ENCODE measurements at places on chromosomes 1 and 21. TPM values are rescaled to one million over a fixed set of nuclear protein-coding genes. Genes with fewer than 3 reads are reported as not detected.

The RXRG gene
- polyA plus RNA-seq, result not detected

DNA sequence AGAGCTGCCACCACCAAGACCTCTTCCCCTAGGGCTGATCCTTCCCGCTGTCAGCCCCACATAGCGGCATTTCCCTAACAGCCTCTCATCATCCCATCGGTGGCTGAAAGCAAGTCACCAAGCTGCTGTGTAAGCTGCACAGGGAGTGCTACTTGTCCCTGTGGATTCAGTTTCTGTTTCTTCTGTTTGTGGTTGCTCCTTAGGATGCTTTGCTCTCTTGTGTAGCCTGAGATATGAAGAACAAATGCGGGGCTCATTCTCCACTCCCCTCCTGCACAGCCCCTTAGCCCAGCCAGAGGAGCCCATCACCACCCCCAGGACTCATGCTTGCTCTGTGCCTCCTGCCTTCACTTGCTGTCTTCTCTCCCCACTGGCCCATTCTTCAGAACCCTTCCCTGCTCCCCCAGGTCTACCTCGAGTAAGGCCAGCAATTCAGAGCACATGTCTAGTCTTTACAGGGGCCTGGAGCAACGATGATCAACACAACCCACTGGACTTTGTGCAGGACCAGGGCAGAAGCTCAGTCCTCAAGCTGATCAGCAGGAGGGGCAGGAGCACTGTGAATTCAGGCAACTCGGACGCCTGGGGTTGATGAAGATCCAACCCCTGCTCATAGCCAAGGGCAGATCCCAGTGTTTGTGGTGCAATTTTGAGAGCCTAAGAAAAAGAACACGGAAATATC, 82.6 kb upstream of the GALNT2 start:
- H3K36me3 ChIP-seq, result no peaks in the 10 kb centered on the region
- no peak for DNase-seq
- H3K27ac ChIP-seq, result no peak overlapping the region
- no peak overlapping the region for H3K4me3 ChIP-seq

GRCh38 chr1:36251794-36252481, 27.7 kb downstream of the THRAP3 start:
- H3K36me3 ChIP-seq, result no peaks in the 10 kb centered on the region
- no peaks in the 10 kb centered on the region for H3K27me3 ChIP-seq
- no peak overlapping the region for H3K27ac ChIP-seq
- no peak for DNase-seq

The WDR26 gene
- 22.0 TPM for polyA plus RNA-seq

DNA sequence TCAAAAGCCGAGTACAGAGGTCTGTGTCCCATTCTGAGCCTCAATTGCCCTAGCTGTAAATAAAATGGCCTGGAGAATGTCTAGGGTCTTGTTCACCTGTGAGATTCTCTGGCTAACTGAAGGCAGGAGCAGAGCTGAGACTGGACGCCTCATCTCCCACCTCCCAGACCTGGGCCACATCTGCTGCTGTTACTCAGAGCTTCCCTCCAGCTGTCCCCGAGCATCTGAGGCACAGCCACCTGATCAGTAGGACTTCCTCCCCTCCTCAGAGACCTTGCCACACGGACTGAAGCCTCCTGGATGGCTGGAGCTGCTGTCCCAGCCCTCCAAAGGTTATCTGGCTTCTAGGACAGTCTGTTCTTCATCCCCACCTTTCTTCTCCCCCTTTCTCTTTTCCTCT, 62.4 kb downstream of the TMEM53 start:
- no peaks in the 10 kb centered on the region for H3K27me3 ChIP-seq
- DNase-seq, result no peak
- H3K4me1 ChIP-seq, result no peaks in the 10 kb centered on the region
- no peak overlapping the region for H3K4me3 ChIP-seq
- H3K36me3 ChIP-seq, result no peaks in the 10 kb centered on the region
- H3K27ac ChIP-seq, result no peak overlapping the region

The BRINP3 gene
- polyA plus RNA-seq, result not detected

DNA sequence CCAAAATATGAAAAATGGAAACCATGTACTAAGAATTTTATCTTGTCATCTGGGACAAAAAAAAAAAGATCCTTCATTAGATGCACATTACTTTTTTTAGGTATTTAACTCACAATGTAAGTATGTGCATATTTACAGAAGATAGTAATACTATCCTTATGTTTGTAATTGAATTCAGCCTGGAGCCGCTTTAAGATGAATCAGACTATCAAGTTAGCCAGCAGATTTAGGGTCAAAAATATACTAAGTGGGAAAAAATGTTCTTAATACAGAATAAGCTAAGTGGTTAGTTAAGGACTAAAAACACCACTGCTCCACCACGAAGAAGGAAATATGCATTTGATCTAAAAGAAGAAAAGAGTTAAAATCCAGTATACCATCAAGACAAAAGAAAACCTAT, 49.1 kb downstream of the DSCAM start:
- no peak overlapping the region for H3K27ac ChIP-seq
- DNase-seq, result no peak
- no peaks in the 10 kb centered on the region for H3K36me3 ChIP-seq
- no peaks in the 10 kb centered on the region for H3K4me1 ChIP-seq
- H3K4me3 ChIP-seq, result no peak overlapping the region

DNA sequence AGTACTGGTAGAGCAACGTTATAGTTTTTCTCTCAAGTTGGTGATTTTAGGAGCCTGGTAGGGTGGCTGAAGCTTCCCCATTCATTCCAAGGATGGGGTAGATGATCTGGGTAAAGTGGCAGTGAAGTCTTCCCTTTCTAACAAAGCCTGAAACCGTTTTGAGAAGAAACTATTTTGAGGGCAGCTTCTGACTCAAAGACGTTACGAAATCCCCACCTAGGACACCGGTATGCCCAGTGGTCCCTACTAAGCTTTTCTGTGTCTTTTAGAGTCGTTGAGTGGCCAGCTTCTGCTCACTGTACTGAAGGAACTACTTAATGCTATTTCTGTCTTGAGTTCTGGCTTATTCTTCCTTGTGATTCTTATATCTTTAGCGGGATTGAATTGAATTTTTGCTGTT, 1.4 kb downstream of the WDTC1 start:
- H3K4me1 ChIP-seq, result peaks cover 48% of the 10 kb centered on the region
- peak overlapping the region; percentile 94 for H3K27ac ChIP-seq
- peak overlapping the region; percentile 97 for H3K4me3 ChIP-seq
- no peak for DNase-seq

The GPR25 gene
- polyA plus RNA-seq, result 0.38 TPM

The MAP1LC3C gene
- polyA plus RNA-seq, result 0.20 TPM

The ANKRD35 gene
- polyA plus RNA-seq, result 0.57 TPM

The KCNJ6 gene
- not detected for polyA plus RNA-seq

GRCh38 chr1:208051651-208052050, 140.7 kb upstream of the CD34 start:
- H3K27ac ChIP-seq, result no peak overlapping the region
- no peak for DNase-seq
- H3K4me3 ChIP-seq, result no peak overlapping the region
- H3K4me1 ChIP-seq, result no peaks in the 10 kb centered on the region
- no peaks in the 10 kb centered on the region for H3K36me3 ChIP-seq
- H3K27me3 ChIP-seq, result no peaks in the 10 kb centered on the region

Data from spleen (tissue), 13 donors.